Activated CD4-positive, alpha-beta T cell treated with anti-CD3 and anti-CD28 coated beads, Interleukin-2, amount 10 ng/mL, durations not matched to agents 7 days and 5 days (primary cell): ENCODE measurements at places on chromosomes 12 and 14. TPM values are rescaled to one million over a fixed set of nuclear protein-coding genes. Genes with fewer than 3 reads are reported as not detected.

The PHETA1 gene
- total RNA-seq, result 0.69 TPM

The SAMD15 gene
- 0.10 TPM for total RNA-seq

The EXOC3L4 gene
- not detected for total RNA-seq

The AKAP3 gene
- total RNA-seq, result 2.6 TPM

The APAF1 gene
- 28.3 TPM for total RNA-seq

The P2RX7 gene
- 21.4 TPM for total RNA-seq

The CLEC7A gene
- not detected for total RNA-seq

DNA sequence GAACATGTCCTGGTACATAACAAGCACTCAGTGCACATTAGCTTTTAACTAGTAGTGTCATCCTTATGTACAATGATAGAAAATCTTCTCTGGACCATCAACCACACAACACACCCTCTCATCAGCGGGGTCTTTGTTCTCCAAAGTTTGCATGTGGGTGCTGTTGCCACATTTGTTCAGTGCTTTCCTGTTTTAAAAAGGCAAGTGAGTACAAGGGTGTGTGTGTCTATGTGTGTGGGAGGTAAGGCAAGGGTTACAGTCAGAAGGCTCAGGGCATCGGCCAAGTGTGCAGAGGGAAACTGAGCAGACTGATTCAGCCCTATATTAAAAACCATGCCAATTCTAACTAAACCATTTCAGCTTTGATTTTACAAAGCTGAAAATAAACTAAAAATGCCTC, 17.9 kb downstream of the KRT76 start:
- DNase-seq, result no peak

DNA sequence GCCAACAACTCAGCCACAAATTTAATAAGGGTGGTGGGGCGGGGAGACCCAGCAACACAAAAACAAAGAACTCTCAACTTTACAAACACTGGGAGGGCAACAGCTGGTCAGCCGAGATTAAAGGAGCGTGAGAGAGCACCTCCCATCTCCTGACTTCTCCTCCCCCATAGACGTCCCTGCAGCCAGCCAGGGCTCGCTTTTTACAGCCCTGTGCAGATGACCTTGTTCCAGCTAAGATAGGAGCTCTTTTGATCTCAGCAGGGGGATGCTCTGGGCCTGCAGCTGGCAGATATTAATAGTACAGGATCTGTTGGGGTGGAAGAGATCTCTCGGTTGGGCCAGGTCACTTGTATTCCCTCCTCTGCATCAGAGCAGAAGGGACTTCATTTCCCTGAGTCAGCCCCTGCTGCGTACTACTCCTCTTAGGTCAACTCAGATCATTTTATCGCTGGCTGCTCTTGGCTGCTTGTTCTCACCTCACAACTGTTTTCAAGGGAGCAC, 475.8 kb downstream of the RAD51B start:
- DNase-seq, result no peak

GRCh38 chr12:94240171-94240570, 91.8 kb downstream of the PLXNC1 start:
- DNase-seq, result no peak

GRCh38 chr12:32896432-32897280, at the start of gene PKP2:
Gene PKP2 (minus strand): TSS chr12:32896777. CDS start chr12:32896731, 46 bp downstream.
- DNase-seq, result peak; percentile 7

GRCh38 chr12:131943389-131943788, 6.4 kb upstream of the EP400 start:
- DNase-seq, result no peak

DNA sequence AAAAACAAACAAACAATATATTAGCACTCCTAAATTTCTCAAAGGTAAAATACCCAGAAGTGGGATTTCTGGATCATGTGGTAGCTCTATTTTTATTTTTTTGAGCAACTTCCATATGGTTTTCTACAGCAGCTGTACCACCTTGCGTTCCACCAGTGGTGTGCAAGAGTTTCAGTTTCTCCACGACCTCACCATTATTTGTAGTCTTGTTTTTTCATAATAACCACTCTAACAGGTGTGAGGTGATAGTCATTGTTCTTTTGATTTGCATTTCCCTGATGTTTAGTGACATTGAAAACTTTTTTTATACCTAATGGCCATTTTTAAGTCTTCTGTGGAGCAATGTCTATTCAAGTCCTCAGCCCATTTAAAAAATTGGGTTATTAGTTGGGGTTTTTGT, 127.3 kb upstream of the SLC38A2 start:
- no peak for DNase-seq

- no peak for DNase-seq
Measured at GRCh38 chr12:102052192-102053061, 9.4 kb downstream of the WASHC3 start.

GRCh38 chr14:32012062-32012461, 65.0 kb upstream of the ARHGAP5 start:
- no peak for DNase-seq

GRCh38 chr12:124512667-124513296, 54.6 kb downstream of the NCOR2 start:
- DNase-seq, result no peak

DNA sequence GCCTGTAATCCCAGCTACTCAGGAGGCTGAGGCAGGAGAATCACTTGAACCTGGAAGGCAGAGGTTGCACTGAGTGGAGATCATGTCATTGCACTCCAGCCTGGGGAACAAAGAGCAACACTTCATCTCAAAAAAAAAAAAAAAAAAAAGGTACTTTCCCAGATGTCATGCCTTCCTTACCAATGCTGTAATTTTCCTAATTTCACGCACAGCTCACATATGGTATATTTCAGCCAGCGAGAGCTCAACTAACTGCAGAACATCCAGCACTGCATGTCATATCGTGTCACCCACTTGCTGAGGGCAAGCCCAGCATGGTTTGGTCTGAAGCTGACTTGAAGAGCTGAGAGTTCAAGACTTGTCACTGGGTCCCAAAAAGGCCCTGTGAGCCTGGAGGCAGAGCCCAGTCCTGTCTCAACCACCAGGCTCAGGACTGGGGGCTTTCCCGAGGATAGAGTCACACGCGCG, 29.0 kb downstream of the NFKBIA start:
- DNase-seq, result no peak

DNA sequence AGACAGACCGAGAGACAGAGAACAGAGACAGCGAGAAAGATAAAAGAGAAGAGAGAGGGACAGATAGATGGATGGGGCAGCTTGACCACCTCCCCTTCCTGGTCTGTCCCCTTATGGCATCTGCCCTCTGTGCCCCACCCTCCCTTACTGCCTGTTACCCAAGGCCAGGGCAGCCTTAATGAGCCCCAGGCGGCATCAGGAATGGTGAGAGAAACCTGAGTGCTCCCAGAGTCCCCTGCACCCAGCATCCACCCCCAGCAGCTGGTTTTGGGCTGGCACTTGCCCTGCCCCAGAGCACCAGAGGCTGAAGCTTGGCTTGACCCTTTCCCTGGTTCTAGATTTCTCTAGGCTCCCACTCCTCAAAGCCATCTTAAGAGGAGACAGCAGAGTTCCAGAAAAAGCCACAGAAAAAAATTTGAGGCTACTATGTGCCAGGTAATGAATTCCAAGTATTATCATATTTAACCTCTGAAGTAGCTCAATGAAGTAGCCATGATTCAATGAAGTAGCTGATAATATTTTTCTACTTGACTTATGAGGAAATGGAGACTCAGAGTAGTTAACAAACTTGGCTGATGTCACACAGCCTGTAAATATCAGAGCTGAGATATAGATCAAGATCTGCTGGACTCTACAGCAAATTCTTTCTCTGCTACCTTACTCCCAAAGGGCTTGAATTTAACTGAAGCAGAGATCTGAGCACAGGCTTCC, 2.0 kb upstream of the ZNF385A start:
- no peak for DNase-seq

DNA sequence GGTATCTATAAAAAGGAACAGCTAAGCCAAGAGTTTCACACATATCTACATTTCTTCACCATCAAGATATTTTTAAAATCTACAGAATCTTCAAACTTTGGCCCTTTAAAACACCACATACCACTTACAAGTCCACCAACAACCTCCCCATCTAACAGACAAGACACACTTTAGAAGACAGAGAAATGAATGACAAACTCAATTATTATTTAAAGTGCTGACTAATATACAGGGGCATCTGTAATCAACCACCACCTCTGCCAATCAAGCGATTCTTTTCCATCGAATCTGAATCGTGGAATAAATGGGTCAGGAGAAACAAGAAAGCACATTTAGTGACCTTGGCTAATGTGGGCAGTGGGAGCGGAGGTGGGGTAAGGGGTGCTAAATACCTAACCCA, 7.7 kb downstream of the SETD3 start:
- no peak for DNase-seq

GRCh38 chr12:94872971-94873733, 130.3 kb downstream of the NDUFA12 start:
- DNase-seq, result no peak

DNA sequence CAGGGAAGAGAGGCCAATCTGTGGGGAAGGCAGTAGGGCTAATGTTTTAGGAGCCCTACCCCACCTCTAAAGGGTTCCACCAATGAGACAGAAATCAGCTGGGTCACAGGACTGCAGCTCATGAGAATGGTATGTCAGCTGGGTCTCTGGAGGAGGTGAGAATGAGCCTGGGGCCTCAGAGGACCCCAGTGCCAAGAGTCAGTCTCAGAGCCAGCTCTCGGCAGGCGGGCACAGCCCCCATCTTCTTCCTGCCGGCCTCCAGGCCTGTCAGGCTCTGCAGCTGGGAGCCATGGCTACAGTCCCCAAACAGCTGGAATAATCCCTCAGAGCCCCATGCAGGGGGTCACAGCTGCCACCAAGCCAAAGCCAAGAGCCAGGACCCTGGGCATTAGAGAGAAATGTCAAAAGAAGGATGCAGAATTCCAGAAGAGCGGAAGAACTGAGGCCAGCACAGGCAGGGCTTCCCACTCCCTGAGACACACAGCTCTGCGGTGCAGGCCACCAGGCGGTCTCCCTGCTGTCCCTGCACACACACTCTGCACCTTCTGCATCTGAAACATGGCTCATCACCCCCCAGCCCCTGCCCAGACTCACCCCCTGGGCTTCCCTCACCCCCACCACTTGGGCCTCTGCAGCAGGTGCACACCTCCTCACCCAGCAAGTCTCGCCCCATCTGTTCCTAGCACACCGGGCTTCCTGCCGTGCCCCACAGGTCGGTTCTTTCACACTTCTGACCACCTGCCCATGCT, 26.0 kb downstream of the ITPK1 start:
- no peak for DNase-seq

DNA sequence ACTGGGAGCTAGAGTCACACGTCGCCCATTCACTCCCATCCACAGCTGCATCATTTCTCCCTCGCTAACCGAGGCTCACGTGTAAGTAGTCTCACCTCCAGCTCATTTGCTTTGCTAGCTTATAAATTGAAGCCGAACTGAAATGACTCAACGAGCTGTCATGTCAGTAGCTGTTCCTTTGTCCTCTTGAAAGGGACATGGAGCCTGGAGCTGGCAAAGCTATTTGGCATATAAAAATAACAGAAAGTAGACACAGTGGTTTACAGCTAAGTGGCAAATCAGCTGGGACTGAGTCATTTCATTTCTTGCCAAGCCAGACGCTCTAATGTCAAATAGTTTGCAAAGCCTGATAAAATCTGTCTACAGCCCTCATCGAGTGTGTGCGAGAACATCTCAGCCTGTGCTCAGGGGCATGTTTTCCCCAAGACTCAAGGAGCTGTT, 114.4 kb upstream of the TMEM233 start:
- DNase-seq, result no peak

DNA sequence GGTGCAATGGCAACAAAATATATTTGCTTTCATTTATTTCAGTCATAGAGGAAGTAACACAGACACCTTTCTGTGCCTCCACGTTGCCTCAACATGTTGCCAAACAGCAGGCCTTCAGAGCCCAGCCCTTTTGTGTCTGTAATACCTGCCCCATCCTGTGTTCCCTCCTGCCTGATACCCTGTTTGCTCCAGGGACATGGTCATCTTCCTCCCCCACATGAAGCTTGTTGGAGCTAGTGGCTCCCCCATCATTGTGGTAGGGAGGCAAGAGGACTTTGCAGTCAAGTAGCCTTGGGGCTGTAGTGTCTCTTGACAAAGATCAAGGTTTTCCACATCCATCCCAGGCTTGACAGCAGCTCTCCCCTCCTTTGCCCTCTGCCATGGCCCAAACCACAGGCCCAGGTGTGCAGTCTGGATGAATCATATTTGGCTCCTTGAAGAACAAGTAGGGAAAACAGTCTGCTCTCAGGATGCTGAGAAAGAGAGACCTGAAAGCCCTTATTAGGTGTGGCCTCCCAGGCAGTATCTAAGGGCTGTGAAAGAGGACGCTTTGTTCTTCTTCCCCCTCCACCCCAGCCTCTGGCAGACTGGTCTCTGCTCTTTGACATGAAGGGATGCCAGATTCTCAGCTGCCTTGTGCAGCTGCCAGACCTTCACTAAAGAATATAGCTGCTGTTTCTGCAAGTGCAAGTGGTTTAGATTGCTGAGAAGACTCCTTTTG, 329.0 kb downstream of the C12orf75 start:
- no peak for DNase-seq

DNA sequence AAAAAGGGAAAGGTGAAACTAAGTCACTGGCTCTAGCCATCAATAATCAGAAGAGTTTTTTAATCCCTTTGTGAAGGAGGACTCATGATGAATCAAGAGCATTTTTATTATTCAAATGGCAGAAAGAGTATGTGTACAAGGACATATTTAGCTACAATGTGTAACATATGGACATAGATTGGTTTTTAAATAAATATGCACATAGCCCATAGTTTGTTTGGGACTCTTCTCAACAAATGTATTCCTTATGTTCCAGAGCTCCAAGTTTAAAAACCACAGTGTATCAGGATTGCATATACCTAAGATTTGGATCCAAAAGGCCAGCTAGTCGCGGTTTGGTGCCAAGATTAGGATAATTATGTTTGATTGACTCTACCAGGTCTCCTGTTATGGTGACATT, 104.2 kb downstream of the C12orf50 start:
- DNase-seq, result no peak

DNA sequence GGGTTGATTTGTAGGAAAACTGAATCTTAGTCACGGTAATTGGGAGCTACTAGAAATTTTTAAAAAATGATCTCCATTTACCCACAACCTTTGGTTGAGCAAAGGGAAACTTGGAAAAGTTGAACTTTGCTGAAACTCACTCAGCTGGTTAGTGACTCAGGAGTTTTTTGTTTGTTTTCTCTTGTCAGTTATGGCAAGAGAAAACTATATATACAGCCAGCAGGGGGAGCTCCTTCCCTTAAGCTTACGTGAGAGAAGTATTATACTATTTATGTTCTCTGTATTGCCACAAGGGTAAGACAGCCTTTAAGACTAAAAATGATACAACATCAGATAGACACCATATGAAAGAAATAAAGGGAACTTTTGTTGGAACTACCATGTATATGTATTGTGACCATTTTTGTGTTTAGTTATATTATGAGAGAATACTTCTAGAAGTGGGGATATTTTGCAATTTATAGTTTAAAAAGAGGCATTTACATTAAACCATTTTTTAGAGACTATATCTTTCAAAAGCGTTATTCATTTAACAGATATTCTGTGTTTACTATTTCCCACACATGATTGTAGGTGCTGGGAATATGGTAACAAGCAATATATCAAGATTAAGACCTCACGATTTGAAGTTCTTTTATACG, 28.1 kb upstream of the TBC1D30 start:
- DNase-seq, result peak; percentile 82

DNA sequence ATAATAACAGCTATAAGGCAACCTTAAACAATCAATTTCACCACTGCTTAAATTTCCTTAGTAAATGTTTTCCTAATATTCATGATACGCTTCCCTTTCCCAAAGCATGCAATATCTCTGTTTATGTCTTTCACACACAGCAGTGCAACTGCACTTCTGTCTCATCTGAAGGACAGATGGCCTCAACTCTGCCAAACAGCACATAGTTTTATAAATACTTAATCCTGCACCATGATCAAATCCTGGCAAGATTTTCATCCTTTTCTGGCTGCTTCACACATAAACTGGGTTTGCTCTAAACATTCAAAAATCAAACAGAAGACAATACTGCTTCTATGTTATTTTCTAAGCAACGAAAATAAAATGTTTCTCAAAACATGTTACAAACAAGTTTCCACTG, 266.3 kb downstream of the ITPR2 start:
- DNase-seq, result no peak
